ENCODE measurements at places on chromosomes 4 and X. TPM values are rescaled to one million over a fixed set of nuclear protein-coding genes. Genes with fewer than 3 reads are reported as not detected.

Gene FOXR2
- not detected for total RNA-seq

Gene CXCL11
- not detected for total RNA-seq

Gene GABRQ
- total RNA-seq = not detected

Gene FHIP1A
- 2.6 TPM for total RNA-seq

Gene NSUN7
- total RNA-seq = 0.32 TPM

Gene SSX4B
- total RNA-seq = not detected

Gene MAGEB2
- not detected for total RNA-seq

Gene EDA
- 0.96 TPM for total RNA-seq

Gene USP17L17
- total RNA-seq = not detected

All from epithelial cell of alveolus of lung (primary cell).